OCI-LY7 (cell line): ENCODE measurements at places on chromosomes 4 and X. TPM values are rescaled to one million over a fixed set of nuclear protein-coding genes. Genes with fewer than 3 reads are reported as not detected.

DNA sequence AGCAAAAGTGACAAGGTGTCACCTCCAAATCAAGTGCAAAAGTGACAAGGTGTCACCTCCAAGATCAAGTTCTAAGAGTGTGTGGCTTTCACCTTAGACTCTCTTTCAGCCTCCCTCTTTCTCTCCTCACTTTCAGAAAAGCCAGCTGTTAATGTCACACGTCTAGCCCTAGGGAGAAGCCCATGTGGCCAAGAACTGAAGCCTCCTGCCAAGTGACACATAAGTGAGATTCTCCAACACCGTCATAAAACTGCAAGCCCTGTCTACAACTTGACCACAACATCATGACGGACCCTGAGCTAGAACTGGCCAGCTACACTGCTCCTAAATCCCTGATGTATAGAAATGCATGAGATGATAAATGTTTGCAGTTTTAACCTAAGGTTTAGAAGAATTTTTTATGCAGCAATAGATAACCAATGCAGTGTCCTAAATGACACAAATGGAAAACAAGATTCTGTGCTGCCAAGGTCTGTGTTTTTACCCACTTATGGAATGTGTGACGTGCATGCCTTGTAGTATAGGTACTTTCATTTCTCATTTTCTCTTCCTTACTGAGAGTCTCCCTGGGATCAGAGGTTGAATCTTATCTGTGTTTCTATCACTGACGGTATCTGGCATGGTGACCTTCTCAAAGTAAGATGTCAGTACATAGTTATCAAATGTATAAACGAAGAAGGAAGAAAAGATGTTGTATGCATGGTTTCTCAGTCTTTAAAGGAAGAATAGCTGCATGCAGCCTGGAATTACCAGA, 25.0 kb downstream of the NLGN4X start:
- no peak for DNase-seq

GRCh38 chr4:123114084-123114914, 191.9 kb upstream of the NUDT6 start:
- DNase-seq, result no peak

- no peak for DNase-seq
Observed at GRCh38 chr4:8778760-8779159, 92.9 kb downstream of the HMX1 start.

DNA sequence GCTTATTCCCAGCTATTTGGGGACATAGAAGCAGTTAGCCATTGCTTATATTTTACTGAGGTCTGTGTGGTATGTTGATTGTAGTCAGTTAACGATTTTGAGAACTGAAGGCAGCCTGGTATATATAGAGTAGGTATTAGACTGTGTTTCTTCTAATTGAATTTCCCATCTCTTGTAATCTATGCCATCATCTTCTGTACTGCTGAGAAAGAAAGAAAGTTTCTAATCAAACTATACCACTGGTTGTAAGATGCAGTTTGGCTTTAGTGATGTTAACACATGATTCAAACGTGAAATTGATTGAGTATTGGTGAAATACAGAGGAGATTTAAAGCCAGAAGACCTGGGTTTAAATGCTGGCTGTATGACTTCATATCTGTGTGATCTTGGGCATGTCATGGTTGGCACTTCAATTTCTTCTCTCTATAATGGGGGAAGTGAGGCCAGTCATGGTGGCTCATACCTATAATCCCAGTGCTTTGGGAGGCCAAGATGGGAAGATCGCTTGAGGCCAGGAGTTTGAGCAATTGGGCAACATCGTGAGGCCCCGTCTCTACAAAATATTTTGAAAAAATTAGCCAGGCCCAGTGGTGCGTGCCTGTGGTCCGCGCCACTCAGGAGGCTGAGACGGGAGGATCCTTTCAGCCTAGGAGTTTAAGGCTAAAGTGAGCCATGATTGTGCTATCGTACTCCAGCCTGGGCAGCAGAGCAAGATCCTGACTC, 11.6 kb downstream of the HTT start:
- DNase-seq, result no peak

- DNase-seq, result no peak
Observed at GRCh38 chrX:56790778-56791177, 61.7 kb downstream of the NBDY start.

DNA sequence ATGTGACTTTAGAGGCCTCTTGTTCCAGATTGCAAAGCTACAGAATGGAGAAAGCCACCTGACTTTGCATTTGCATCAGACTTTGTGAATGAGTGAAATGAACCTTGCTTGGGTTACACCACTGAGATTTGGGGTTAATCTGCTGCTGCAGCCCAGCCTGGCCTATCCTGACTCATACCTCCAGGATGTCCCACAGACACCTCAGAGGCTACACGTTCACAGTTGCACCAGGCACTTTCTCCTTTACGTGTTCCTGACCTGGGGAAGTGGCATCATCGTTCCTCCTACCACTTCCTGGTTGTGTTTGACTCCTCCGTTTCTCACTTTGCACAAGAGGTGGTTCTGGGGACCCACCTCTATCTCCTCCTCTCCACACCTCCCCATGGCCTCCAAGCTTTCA, 9.2 kb upstream of the SORCS2 start:
- no peak for DNase-seq

DNA sequence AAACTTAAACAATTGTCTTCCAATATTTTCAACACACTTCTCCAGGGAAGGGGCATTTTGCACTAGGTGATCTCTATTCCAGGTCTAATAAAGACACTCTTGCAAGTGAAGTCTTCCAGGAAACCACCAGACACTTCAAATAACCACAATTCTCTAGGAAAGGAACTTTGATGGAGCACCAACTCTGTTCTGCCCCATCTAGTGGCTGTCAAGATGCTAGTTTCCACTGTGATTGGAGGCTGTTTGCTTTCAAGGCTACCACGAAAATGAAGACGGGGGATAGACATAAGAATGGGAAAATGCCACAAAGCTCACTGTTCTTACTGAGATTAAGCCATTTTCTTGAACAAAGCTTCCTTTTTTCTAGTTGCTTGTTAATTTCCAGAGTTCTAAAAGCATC, 100.6 kb upstream of the F9 start:
- DNase-seq, result no peak

- DNase-seq, result no peak
Observed at GRCh38 chrX:68292471-68292870, 140.8 kb downstream of the OPHN1 start.

GRCh38 chr4:161714022-161714751, 449.6 kb downstream of the FSTL5 start:
- no peak for DNase-seq

DNA sequence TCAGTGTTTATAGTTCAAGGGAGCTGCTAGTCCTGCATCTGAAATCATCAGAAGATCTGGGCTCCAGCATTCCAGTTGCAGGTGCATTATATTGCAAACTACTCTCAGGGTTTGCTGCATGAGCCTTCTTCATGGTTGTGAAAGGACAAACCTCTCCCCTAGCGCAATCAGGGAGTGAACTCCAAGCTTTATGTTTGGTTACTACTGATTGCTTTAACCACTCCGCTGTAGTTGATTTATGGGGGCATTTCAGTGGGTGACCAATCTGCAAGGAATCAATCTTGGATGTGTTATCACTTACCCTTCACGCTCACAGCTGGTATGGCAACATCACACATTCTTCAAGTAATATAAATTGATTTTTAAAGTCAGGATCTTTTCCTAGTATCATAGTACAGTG, 552.1 kb downstream of the SPOCK3 start:
- DNase-seq, result no peak

DNA sequence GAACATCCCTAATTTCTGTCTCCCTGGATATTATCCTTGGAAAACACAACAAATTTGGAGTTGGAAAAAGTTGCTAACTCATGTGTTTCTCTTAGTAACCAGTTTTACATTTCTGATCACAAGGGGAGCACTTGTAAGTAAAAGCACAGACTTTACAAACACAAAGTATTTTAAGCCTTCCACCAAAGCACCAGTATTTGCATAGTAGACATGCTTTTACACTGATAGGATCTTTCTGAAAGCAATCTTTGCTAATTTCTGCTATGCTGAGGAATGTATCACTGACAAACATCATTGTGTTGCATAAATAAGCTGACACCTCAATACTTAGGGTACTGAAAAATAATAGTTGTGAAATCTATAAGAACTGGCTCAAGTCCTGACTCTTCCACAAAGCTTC, 100.6 kb downstream of the MID1 start:
- no peak for DNase-seq

- no peak for DNase-seq
Observed at GRCh38 chr4:109801895-109802319, at the start of gene CFI. TSS of gene CFI (minus strand) at chr4:109801999. CDS start at chr4:109801971, 28 bp downstream.

Gene F8A2
- not detected in 2 replicates for total RNA-seq
